Stimulated activated CD4-positive, alpha-beta T cell treated with anti-CD3 and anti-CD28 coated beads, Interleukin-4, amount 100 ng/mL, for 48 hours (primary cell): ENCODE measurements at places on chromosomes 1 and 21.

GRCh38 chr1:115764541-115764940 is 4.0 kb downstream of the CASQ2 start:
- no peak for DNase-seq

GRCh38 chr1:24410750-24411149 is 2.8 kb downstream of the STPG1 start:
- DNase-seq: no peak

DNA sequence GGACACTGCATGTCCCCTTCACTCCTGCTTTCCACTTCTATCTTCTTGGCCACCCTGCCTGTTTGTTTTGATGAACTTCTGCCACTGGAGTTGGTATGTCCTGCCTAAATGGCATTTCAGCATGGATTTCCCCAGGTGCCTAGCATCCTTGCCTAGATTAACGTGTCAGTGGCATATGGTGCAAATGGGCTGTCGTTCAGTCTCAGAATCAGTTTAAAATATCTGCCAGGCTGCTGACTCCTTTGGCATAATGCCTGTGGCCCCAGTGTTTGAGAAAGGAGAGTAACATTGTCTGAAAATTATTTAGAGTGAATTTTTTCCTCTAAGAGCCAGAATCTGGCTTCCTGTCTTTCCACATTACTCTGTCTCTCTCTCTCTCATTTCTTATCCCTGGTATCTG is 64.9 kb upstream of the BARHL2 start:
- DNase-seq: no peak

DNA sequence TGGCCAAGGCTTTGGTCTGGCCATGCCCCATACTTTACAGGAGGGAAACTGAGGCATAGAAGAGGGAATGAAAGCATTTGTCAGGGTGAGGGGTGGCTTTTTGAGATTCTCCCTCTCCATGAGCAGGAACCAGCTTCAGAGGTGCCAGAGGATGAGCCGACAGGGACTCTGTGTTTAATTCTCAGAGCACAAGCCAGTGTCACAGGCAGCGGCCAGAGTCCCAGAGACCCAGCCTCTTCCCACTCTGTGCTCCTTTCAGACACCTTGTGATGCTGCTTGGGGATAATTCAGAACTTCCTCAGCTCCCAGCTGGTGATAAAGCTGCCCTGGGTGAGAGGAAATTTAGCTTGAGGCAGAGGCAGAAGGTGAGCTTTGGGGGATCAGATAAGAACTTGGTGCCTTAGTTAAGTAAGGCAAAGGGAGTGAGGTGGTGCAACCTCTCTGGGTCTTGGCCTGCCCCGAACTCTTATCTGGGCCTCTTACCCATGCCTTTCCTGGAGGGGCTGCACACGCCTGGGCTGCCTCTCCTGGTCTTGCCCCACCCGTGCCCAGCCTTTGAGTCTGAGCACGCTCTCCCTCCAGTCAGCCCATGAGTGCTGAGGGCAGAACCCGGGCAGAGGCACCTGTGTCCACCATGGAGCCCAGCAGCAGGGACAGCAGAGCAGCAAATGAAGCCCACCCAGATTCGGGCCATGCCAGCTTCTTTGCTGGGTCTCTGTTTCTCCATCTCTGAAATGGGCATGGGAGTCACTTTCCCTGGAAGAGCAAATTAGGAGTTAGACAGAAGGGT is 175.6 kb upstream of the C1orf174 start:
- DNase-seq: no peak

- no peak for DNase-seq
Observed at GRCh38 chr1:184380468-184380867, 6.4 kb upstream of the C1orf21 start.

GRCh38 chr1:2528966-2529783 is 888 bp downstream of the HES5 start:
- no peak for DNase-seq

GRCh38 chr1:247360116-247360898 is 28.6 kb upstream of the ZNF496 start:
- no peak for DNase-seq

DNA sequence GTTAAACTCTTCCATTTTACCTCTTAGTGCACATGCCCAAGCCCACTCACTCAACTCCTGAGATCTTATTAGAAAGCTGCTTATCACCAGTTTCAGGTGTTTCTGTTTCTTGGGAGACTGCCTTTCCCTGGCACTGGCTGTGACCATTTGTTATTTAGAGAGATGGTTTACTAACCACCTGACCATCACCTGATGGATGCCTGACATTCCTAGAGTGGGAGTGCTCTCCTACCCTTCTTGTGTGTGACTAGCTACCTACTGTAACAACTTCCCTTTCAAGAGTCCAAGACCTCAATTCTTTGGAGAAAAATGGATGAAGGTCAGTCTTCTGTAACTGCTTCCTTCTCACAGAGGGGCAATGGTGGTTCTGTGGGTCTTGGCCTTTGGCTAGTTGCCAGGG is 755.2 kb upstream of the ADAMTS5 start:
- DNase-seq: no peak

- no peak for DNase-seq
Observed at GRCh38 chr1:221774054-221774842, 32.4 kb upstream of the DUSP10 start.

- no peak for DNase-seq
Observed at GRCh38 chr1:152049291-152050083, 12.7 kb upstream of the S100A11 start.

DNA sequence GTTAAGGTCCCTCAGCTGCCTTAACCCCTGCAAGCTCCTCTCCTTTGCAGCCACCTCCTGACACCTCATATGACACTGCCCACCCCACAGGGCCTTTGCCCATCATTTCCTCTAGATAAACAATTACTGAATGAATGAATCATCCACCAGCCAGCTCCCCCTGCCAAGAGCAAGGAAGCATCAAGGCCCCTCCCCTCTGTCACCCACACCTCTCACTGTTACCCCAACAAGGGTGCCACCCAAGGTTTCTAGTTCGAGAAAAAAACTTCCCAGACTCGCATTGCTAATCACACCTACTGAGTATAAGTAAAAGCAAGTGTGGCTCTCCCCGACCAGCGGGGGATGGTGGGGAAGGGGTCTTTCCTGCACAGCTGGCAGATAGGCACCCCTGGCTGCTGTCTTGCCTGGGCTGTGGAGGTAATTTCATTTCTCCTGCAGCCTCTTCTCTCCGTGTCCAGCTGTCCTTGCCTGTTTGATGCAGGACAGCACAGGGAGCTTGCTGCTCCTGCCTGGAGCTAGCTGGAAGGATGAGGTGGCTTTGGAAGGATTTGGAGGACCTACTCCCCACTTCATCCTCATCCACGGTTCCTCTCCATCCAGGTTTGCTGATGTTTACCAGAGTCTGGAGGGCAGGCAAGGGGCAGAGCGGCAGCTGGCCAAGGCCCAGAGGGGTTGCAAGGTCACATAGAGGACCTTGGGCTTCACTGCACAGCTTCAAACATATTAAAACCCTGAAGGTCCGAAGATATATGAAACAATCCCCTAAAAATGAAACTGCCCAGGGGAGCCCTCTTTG is 33.1 kb upstream of the LBR start:
- DNase-seq: no peak

DNA sequence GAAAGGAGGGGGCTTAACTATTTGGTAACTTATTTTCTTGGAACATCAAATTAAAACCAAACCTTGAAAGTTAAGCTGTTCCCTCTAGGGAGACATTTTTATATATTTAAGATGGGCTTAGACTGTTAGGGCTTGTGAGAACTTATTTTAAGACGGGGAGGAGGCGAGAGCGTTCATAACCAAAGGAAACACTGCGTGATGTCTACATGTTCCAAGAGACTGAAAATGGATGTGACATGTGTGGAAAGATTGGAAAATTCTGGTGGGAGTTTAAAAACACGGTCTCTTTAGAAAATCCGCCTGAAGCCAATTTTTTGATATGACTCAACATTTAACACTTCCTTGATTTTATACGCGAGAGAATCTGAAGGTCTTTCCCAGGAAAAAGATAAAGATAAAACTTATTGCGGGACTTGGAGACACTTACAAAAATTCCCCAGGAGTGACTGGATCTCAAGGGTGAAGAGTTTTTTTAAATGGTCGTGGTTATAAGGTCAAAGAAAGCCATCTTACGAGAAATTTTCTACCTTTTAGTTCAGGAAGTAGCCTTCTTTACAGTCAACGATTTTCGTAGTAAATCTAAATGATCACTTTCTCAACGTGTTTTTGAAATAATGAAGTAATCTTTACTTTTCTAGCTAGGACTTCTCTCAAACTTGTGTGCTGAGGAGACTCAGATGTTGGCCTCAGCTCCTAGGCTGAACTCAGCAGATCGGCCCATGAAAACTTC is 828 bp downstream of the PNRC2 start:
- no peak for DNase-seq

DNA sequence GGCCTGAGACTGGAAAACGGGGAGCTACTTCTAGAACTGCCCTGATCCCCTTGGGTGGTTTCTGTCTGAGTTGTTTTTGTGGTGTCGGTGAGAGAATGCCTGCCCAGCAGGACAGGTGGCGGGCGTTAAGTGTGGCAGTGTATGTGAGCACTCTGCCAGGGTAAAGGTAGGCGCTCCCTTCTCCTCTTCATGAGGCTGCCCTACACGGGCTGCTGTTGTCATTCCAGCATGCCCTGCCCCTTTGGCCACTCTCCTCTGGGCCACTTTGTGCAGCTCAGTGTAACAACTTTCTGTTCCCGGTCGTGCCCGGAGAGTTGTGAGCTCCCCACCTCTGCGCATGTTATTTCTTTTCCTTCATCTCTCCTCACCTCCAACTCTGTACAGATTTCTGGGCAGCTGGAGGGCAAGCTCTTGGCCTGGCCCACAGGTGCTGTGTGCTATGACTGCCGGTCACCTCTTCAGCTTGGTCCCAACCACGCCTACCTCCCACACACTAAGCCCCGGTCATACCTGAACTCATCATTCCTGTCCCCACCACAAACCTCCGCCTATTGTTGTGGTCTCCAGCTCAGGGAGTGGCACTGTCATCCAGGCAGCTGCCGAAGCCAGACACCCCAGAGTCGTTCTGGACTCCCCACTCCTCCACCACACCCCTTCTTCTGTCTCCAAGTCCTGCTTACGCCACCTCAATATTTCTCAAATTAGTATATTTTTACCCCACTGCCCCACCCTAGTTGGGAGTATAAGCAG is 69.0 kb downstream of the GADD45A start:
- DNase-seq: no peak

DNA sequence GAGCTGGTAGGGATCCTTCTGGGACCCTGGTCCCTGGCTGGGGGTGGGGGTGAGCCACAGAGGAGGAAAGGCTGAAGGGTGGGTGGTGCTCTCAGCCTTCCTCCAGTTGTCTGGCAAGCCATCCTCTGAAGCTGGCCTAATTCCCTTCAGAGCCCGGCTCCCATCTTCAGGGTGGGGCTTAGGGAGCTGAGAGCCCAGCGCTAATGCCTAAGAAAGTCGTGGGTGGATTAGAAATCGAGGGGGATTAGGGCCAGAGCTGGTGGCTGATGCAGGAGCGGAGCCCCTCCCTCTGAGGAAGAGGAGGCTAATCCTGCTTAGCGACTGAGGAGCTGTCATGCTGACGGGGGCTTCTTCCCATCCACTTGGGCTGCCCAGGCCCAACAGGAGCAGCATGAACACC is 30.8 kb upstream of the DMBX1 start:
- no peak for DNase-seq

- DNase-seq: no peak
Observed at GRCh38 chr21:46567348-46567747, 37.5 kb downstream of the S100B start.

DNA sequence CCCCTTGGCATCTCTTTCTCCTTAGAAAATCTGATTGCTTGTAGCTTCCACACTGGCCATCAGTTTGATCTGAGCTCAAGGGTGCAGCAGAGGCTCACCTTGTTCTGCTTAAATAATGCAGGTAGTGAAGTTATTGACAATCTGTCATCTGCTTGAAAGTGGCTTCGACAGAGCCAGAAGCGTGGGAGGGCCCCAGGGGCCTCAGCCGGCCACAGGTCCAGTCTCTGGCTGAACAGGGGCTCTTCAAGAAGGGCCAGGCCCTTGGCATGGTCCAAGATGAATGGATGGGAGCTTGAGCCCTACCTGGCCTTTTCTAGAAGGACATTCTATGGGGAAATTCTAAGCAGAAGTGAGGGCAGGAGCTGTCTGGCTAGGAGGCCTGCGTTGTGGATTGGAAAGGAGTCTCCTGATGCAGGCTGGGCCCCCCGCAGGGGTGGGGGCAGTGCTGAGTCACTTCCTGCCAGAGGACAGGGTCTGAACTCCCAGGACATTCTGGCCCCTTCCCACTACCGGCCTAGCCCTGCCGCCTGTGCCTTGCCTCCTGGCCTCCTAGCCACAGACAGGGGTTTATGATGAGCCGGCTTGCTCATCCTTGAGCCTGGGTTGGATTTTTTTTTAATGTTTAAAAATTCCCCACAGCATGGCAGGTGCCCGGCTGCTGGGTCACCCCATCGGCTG is 162.3 kb upstream of the VAMP3 start:
- DNase-seq: no peak

- no peak for DNase-seq
Observed at GRCh38 chr1:97567000-97567749, 353.7 kb downstream of the DPYD start.

- no peak for DNase-seq
Observed at GRCh38 chr1:168134642-168135041, 2.1 kb downstream of the GPR161 start.

GRCh38 chr1:57248830-57249229 is 175.0 kb downstream of the DAB1 start:
- DNase-seq: no peak

DNA sequence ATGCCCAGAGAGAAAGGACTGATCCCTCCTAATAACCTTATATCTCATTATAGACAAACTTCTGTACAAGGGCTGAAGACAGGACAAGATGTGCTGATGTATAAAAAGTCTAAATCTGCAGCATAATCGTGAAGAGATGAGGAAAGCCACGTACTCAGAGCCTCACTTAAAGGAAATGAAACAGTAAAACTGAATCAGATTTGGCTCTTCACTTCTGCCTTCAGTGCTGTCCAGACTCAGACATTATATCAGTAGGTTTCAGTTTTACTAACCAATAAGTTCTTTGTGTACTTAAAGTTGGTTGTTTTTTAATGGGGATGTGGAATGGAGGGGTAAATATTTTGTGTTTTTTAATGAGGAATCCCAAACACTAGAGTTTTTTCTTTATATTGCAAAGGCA is 45.3 kb upstream of the RGS1 start:
- DNase-seq: no peak

DNA sequence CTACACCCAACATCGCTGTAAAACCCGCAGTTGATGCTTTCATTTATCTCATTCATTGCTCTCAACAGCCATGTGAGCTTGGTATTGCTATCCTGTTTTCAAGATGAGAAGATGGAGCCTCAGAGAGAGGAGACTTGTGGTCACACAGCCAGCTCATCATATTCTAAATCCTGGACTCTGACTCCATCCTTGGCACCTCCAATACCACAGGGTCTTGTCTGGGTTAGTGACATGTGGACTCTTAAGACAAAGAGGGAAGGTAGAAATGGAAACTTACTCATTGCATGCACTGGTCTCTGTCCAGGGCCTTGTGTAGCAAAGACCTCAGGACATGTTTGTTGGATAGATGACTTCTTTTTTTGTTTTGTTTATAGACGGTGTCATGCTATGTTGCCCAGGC is 7.0 kb upstream of the RNF19B start:
- DNase-seq: no peak

- no peak for DNase-seq
Observed at GRCh38 chr1:232273011-232273410, 356.9 kb downstream of the SIPA1L2 start.

GRCh38 chr1:45325851-45326506 is 716 bp upstream of the HPDL start:
- no peak for DNase-seq
